Heart right ventricle (tissue), 16 donors: ENCODE measurements at places on chromosomes 5 and 9.

DNA sequence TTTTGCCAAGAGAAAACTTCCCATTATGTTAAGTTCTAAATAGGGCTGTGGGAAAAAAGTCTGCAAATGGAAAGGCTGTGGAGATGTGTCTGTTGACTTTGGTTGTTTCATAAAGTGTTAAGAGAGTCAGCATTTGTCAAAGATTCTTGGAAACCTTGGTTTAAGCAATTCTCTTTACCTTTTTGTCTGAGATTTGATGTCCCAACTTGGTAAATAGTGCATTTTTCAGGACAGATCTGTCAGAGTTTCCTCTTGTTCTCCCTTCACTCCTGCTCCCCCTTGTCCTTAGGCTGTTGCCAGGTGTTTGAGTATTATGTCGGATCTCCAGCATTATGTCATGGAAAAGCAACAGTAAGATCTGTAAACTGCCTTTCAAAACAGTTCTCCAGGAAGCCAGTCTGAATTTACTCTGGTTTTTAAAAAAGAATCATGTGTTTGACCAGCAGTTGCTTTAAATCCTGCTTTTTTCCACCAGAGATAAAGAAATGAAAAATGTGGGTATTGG, 79.1 kb upstream of the ADAMTSL1 start:
- DNase-seq: no peak

DNA sequence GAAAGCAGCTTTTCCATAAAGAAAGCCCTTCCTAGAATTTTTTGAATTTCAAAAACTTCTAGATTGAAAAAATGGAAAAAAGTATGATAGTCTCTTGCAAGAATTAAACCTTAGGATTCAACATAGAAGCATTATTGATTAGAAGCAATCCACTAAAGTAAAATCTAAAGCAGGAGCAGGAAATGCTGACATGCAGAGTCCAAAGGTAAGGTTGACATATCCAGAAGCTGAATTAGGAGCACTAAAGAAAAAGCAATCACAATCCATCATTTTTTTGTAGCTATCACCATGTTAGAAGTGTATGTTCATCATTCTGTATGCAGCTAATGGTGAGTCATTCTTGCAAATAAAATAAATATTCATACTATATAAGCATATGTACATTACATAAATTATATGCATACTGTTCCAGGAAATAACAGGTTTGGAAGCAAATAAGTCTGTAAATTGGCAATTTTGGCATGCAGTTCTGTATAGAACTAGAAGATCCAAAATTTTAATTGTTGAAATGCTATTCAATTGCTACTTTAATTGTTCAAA, 39.4 kb upstream of the RNF180 start:
- DNase-seq: no peak

DNA sequence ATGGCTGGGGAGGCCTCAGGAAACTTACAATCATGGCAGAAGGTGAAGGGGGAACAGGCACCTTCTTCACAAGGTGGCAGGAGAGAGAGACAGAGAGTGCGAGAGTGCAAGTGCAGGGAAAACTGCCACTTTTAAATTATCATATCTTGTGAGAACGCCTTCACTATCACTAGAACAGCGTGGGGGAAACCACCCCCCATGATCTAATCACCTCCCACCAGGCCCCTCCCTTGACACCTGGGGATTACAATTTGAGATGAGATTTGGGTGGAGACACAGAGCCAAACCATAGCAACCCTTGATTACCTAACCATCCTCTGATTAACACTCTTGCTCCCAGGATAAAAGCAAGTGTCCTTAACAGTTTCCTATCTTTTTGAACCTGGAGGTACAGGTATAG, 21.1 kb downstream of the ADAMTS19 start:
- DNase-seq: no peak

- no peak for DNase-seq
These were observed 3.4 kb downstream of the HAND1 start for GRCh38 chr5:154474396-154475334.

DNA sequence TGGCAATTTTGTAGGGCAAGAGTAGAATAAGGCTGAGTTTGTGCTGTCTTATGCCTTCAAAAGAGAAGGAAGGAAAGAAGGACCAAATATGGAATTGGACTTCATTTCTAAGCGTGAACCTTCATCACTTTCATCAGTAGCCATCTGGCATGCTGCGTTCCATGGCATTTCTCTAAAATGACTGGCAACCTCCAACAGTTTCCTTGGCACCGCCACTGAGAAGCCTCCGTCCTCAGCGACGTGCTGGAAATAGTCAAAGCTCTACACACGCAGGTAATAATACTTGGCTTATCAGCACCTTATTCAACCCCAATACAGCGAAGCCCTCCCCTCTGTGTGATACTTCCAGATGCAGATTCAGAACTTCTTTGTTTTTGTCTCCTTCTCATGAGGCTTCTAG, 169.7 kb upstream of the CD180 start:
- no peak for DNase-seq

DNA sequence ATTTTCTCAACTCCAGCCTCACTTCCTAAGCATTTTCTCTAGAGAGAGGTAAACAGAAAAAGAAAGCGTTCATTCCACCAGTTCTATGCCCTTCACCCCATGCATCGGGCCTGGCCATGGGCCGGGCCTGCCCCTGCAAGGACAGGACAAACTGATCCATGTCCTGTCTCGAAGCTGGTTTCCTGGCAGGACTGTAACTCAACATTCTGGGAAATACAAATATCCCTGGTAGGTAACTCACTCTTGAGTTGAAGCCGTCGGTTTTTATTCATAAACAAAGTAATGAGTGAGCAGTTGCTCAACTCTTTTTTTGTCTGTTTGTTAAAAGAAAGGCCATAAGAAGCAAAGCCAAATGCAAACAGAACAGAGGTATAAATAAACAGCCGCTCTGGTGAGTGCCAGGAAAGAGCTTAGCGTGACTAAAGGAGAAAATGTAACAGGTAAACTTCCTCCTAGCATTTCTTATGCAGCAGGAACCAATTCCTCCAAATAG, 64.4 kb upstream of the DNAH5 start:
- DNase-seq: no peak

DNA sequence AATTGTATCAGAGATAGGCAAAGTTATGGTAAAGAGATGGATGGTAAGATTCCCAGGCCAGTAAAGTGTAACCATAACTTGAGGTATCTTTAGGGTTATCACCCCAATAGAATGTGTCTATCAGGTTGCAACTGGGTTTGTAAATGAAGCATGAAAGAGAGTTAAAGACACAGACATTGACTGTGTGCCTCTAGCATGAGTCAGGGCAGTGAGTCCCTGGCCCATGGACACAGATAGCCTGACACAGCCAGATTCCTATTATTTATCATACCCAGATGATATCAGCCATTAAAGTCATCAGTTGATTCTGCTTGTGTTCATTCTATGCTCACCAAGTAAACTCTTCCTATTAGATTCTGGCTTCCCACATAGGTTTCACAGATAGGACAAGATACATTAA, 33.5 kb upstream of the SNAPC3 start:
- DNase-seq: no peak

GRCh38 chr5:66871651-66872050, 275.5 kb downstream of the MAST4 start:
- DNase-seq: no peak

DNA sequence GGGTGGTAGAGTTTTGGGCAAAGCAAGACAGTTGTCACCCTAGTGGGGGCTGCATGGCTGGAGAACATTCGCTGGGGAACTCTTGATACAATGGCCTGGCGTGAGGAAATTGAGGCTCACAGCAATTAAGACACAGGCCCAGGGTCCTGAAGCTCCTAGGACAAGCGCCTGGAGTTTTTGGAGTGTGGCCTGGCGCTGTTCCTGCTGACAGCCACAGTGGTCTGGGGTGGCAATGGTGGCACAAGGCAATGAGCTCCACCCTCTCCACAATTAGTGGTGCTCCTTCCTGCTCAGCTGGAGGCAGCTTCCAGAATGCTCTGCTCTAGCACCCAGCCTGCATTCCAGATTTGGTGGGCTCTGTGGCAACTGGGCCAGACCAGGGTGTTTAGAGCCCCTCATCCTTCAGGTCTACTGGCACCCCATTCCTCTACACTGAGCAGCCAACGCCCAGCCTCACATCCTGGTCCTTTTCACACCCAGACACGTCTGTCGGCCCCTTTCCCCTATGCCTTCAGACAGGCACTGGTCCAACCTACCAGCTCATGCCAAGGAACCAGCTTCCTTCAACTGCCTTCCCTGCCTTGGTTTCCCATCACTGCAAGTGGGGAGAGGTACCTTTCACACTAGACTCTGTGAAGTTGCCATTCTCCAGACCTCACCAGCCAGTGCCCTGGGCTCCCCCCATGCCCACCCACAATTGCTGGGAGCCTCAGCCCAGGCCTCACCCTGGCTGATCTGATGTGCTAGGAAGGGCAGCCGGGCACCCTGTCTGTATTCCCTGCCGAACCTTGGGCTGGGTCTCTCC, 138.1 kb upstream of the COL5A1 start:
- no peak for DNase-seq

GRCh38 chr5:122649080-122649479, 125.8 kb upstream of the SNX2 start:
- DNase-seq: no peak

GRCh38 chr5:155189476-155189875, 175.9 kb downstream of the KIF4B start:
- DNase-seq: no peak

DNA sequence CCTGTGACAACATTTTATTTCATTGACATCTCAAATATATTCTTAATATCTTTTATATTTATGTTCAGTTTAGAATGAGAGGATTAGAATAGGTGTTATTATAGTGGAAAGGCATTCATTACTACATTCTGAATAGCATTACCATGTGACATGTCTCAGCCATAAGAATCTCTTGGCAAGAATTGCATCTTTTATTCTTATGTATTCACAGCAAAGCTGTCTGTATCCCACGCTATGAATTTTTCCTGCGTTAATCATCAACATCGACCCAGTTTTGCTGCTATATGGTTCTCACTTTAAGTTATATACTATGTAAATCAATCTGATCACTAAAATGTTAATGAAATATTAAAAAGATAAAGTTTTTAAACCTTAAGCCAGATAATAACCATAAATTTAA, 248.6 kb downstream of the TMEM232 start:
- DNase-seq: no peak

DNA sequence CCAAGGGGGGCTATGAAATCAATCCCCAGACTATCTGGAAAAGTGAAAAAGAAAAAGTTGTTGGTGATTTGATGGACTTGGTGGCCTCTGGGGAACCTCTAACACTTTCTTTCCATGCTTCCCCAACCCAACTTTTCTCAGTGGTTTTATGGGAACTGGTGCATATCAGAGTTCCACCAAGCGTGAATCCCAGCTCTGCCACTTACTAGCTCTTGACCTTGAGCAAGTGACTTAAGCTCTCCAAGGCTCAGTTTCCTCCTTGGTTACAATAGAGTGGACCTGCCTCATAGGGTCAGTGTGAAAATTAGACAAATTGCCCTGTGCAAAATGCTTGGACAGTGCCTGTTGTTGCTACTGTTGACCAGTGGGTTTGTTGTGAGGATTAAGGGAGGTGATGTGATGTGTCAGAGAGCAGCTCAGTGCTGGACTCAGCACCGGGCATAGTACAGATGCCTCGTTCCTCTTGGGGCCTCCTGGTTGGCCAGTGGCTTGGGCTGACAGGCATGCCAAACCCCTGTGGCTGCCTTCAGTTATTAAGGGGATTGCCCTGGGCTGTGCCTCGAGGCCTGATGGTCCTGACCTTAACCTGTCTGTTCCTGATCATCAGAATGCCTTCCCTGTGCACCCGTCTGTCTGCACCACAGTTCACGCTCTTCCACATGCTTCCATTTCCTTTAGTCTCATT, 49.3 kb downstream of the COL15A1 start:
- DNase-seq: no peak

DNA sequence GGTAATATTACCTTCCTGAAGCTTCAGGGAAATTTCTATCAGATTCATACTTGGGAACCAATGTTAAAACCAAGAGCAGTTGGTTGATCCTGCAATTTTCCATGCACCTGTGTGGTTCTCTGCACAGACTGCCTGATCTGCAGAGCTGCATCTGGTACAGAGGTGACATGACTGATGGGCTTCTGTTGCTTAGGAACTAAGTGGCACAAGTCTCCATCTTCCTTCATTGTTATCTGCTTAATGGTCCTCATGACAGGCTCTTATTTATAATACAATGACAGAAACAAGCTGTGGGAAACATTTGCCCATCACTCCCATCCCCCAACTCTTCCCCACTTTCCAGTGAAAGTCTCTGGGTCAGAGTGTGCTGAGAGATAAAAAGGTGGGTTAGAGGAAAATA, 799.1 kb downstream of the TAF11L14 start:
- no peak for DNase-seq

DNA sequence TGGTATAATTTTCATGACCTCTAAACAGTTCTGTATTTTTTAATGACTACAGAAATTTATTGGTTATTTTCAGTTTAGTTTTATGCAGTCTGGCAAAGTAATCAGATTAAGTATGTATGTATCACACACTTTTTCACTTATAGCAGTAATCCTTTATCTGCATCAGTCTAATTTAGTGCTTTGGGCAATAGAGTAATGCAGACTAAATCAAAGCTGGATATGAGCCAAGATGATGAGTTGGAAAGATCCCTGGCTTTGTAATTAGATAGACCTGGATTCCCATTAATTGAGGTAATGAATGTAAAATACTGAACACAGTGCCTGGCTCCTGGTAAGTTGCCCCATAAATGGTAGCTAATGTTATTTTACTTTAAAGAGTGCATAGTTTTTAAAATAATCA, 215.4 kb upstream of the TLX3 start:
- DNase-seq: no peak

- no peak for DNase-seq
These were observed 324.8 kb downstream of the CYLC2 start for GRCh38 chr9:103319979-103320378.

DNA sequence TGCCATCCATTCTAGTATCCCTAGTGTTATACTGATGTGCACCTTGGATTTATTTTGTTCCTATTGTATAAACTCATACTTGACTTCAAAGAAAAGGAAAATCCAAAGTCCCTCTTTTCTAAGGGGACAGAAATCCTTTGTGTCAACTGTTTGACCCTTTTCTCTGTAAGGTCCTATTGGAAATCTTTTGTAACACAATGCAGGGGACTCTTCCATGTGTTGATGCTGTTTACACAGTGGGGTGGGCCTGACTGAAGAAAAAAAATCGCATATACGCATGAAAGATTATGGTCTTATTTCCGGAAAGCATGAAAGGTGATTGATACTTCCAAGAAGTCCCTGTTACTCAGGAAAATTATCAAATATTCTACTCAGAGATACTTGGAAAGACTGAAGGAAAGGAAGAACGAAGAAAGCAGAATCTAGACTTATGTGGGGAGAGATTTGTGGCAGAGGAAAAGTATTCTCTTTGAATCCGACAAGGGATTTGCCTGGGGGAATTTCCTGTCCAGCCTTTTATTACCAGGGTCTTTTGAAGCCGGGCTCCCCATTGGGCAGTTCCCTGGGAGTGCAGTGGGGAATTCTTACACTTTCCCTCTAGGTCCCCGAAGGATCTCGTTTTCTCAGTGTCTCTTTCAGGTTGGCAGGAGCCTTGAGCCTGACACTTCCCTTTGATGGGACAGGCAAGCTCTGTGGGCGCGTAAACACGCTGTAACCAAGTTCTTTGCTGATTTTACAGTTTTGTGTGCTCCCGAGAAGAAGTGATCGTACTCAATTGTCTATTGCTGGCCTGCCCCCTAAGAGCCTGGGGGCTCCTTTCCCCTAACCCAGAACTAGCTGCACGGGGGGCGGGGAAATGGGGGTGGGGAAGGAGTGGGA, 779 bp upstream of the VCAN start:
- DNase-seq: no peak

GRCh38 chr5:169627551-169627950, 9.5 kb upstream of the DOCK2 start:
- DNase-seq: no peak
